ENCODE measurements at places on chromosomes 1 and 21.

DNA sequence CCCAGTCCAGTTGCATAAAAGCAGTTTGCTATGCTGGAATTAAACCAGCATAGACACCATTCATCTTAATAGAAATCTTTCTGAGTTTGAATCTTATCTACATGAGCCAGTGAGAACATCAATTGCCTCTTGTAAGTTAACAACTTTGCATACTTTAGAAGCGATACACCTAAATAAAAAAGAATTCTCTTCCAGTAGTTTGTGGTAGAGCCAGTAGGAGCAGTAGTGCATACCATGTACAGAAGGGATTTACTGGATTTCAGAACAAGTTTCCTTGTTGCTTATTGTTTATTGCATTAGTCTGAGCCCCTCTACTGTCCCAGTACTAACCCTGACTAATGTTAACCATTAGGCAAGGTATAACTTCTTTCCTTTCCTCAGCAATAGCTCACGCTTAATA is 313.1 kb downstream of the TGFB2 start:
- DNase-seq = no peak

DNA sequence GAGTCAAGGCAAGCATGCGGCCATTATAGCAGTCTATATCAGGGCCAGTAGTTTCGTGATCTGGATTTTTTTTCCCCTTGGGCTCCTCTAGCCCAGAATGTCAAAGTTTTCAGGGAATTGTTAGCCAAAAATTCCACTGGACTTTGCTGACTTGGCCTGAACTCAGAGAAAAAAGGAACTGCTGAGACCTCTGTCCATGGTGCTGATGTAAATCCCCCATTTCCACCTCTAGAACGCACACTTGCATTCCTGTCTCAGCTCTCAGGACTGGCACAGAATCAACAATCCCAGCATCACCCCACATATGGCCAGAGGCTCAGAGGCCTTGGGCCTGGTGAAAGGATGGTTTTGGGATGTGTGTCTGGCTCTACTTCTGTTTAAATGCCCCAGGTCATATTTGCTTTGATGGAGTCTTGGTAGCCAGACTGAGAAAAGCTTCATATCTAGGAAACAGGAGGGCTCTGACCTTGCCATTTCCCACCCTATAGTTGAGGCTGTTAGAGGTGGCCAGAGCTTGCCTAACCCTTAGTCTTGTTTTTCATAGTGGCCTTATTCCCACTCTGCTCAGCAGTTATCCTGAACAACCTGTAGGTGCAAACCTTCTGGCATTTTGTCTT is 16.9 kb upstream of the EFCAB14 start:
- no peak for DNase-seq

- no peak for DNase-seq
These were observed 6.5 kb downstream of the TTLL10 start for GRCh38 chr1:1179983-1180861.

GRCh38 chr1:226985239-226985838 is 45.2 kb downstream of the COQ8A start:
- no peak for DNase-seq

GRCh38 chr1:65230731-65231481 is 78.4 kb upstream of the DNAJC6 start:
- DNase-seq = no peak

DNA sequence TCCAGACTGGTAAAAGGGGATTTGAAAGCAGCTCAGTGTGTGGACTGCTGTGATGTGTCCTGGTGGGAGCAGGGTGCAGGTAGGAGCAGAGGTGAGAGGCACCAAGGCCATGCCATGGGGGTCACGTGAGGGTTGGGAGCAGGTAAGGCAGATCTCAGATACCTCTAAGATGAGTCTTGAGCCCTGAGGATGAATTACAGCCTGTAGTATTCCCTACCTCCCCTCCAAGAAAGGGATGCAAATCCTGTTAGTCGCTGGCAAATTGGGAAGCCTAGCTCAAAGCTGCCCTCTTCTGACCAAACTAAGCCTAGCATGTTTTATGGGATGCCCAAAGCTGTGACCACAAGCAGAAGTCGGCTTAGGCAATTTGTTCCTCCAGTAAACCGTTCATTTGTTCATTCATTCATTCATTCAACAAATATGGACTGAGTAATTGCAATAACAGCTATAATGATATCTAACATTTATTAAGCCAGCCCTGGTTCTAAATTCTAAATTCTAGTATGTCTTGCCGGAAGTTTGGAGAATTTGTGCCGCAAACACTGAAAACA is 3.9 kb upstream of the NUAK2 start:
- DNase-seq = peak; percentile 58

DNA sequence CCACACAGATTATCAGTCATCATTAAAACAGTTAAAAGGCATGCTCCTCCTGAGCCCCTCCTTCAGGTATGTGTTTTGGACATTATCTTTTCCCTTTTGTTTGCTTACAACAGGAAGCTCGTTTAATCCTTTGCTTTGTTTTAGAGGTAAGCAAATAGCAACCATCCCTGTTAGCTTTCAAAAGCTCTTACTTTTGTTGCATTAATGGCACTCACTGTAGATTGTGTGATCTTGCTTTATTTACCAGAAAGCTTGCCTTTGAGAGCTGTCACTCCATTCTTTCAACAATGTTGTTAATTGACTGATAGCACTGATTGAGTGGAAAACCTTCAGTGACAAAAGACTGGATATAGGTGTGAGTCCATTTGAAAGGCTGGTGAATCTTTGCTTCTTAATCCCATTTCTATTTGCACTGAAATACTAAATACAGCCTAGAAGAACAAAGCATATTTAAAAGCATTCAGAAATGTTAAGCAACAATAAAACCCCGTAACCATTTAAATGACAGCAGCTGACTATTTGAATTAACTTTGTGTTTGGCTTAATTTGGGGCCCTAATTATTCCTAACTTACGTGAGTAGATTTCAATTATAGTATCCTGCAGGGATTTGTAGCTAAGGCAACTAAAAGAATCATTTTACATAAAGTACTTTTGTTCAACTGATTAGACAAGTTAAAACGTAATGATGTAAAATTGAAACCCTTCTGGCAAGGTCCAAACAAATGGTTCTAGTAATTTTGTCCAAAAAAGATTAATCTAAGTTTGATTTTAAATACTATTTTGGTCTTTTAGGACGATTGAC is 48.3 kb downstream of the ADGRL2 start:
- DNase-seq = no peak

DNA sequence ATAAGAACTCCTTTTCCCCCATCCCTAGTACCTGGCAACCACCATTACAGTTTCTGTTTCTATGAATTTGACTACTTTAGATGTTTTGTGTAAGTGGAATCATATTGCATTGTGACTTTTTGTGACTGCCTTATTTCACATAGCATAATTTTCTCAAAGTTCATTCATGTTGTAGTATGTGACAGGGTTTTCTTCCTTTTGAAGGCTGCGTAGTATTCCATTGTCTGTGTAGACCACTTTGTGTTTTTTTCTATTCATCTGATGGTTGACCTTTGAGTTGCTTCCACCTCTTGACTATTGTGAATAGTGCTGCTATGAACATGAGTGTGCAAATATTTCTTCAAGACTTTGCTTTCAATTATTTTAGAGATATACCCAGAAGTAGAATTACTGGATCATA is 225.8 kb upstream of the L1TD1 start:
- no peak for DNase-seq

GRCh38 chr1:96522927-96523326 is 198.7 kb upstream of the PTBP2 start:
- DNase-seq = no peak

GRCh38 chr1:98049370-98050135 is 128.7 kb upstream of the DPYD start:
- peak; percentile 13 for DNase-seq

DNA sequence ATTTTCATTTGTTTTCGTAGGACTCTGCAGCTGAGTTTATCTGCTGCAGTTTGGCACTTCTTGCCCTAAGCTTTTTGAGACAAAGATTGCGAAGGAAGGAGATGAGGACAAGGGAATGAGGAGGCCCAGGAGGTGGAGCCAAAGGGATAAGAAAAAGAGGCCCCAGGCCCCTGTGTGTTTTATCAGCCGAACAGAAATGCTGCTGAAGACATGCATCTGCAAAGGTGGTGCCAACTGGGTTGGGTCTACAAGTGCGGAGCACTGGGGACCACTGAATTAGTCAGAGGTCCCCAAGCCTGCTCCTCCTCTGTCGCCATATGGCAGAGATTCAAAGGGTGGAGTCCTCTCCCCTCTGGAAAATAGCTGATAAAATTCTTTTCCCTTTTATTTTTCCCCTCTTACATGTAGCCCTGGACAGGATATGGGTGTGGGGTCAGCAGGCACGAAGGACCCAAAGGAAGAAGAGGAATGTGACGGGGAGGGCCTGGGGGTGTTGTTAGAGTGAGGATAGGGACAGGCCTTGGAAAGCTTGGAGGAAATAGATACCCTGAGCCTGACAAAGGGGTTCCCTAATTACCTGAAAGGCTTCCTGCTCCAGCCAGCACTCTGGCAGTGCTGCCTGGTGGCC is 2.7 kb downstream of the CD34 start:
- DNase-seq = no peak

DNA sequence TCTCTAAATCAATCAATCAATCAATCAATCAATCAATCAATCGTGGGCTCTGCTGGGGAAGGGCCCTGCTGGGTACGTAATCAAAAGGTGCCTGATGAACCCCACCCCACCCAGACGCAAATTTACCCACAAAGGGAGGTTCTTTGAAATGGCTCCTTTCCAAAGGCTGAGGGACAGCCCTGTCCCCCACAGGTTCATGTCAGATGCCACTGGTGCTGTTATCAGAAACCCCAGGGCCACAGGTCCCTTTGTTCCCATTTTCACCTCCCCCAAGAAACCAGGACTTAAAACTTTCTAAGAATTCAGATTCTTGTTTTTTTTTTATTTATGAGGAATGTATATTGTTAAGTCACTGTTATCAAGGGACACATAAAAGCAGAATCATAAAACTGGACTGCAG is 14.2 kb downstream of the CHRNB2 start:
- DNase-seq = no peak

DNA sequence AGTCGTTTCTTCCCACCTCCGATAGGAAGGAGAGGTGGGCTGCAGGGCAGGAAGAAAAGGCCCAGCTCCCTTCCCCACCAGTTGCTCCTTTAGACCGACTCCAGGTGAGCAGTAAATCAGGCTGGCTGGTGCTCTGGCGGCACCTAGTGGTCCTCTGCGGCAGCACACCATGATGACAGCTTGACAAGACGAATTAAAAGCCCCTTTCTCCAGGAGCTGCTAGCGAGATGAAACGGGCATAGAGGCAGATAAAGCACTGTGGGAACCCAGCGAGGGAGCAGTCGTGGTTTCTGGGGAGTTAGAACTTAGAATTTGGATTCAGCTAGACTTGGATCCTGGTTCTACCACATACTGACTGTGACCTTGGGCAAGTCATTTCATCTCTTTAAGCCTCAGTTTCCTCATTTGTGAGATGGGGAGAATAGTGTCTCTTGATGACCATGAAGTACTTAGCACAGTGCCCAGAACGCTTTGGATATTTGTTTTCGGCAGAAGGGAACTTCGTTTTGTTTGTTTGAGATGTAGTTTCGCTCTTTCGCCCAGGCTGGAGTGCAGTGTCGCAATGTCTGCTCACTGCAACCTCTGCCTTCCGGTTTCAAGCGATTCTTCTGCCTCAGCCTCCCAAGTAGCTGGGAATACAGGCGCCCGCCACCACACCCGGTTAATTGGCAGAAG is 21.8 kb upstream of the COL9A2 start:
- peak; percentile 96 for DNase-seq

DNA sequence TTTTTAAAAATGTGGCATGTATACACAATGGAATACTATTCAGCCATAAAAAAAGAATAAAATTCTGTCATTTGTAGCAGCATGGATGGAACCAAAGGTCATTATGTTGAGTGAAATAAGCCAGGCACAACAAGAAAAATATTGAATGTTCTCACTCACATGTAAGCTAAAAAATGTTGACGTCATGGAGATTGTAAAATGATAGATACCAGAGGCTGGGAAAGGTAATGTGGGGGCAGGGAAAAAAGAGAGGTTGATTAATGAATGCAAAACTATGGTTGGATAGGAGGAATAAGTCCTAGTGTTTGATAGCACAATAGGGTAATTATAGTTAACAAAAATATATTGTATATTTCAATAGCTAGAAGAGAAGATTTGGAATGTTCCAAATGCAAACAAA is 89.1 kb upstream of the SLC35F3 start:
- no peak for DNase-seq

- DNase-seq = no peak
These were observed 71.2 kb upstream of the RGL1 start for GRCh38 chr1:183733715-183734114.

GRCh38 chr1:160614410-160614809 is 32.4 kb downstream of the SLAMF1 start:
- DNase-seq = no peak

- DNase-seq = peak; percentile 43
These were observed 99.1 kb downstream of the BEND5 start for GRCh38 chr1:48677306-48678287.

Measured in activated CD4-positive, alpha-beta T cell treated with anti-CD3 and anti-CD28 coated beads, Interleukin-2, amount 50 U/mL, for 48 hours (primary cell).